AG08395 (cell line): ENCODE measurements at places on chromosomes 3 and 15.

GRCh38 chr3:67200618-67201017 lies 202.5 kb downstream of the KBTBD8 start:
- no peak for DNase-seq

- no peak for DNase-seq
These were observed 167.1 kb upstream of the PLSCR5 start for GRCh38 chr3:146772211-146772743.

DNA sequence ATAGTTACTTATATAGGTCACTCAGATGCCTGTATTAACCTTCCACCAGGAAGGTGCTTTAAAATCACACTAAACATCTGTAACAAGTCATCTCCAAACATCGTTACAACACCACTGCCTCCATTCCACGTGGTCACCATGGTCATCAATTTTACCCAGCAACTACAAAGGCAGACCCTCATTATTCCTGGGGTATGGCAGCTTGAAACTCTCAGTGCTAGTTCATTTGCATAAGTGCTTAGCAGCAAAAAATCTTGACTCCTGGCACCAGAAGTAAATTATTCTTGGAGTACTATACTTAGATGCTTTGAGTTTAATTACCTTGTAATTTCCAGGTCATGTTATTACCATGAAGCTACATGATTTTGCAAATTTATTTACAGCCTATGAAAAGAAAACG lies 250.6 kb downstream of the KBTBD8 start:
- no peak for DNase-seq

DNA sequence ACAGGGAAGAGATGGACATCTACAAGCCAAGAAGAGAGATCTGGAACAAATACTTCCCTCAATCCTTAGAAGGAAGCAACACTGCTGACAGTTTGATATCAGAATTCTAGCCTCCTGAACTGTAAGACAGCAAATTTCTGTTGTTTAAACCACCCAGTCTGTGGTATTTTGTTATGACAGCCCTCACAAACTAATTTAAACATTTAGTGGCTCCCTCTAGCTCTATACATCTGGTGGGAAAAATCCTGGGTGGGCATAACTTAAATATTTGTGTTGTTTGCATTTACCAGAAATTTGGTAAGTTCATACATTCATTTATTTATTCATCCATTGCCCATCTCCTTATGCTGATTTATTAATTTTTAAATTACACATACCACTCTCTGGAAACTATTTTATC lies 62.5 kb upstream of the GSK3B start:
- DNase-seq = no peak

DNA sequence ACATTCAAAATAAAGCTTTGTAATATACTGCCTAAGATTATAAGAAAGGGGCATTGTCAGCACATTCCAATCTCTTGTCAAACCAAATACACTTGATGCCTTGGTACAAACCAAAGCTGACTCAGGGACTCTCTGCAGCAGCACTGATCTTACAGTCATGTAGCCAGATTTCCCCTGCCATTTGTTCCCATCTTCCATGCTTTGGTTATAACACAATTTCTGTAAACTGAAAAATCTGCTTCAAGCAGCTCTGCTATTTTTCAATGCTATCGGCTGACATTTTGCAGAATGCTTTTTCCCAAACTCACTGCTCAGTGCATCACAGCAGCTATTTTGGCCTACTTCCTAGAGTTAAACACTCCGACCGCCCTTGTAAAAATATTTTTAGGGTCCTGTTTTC lies 18.2 kb downstream of the PLOD2 start:
- DNase-seq = peak; percentile 43

DNA sequence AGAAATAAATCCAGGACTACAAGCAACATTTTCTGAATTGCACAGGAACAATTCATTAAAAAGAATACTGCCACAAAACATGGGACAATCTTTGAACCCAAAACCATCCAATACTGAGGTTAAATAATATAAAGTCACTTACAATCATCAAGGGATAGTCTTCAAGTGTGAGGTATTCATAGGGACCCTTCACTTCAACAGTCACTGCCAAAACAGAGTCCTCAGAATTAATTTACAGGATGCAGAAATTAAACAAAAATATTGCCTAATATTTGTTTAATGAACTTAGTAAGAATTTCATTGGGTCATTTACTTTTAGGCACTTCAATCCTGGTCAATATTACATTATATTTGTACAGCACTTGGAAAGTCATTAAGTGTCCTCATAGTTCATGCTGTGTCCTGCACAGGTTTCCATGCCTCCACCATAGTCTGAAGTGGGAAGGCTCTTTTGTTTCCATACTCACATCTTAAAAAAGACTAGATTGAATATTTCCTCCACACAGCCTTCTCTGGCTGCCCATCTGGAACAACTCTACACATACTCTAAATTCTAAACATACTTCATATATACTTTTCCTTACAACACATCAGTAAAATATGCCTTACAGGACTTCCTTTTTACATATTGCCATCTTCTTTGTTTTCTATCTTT lies 31.6 kb upstream of the VPS39 start:
- no peak for DNase-seq

- peak; percentile 46 for DNase-seq
These were observed 17.5 kb upstream of the APEH start for GRCh38 chr3:49656541-49657112.

GRCh38 chr3:74631351-74632140 lies 17.1 kb upstream of the CNTN3 start:
- DNase-seq = no peak

- DNase-seq = no peak
These were observed 243.8 kb upstream of the TOPAZ1 start for GRCh38 chr3:43997788-43998369.

DNA sequence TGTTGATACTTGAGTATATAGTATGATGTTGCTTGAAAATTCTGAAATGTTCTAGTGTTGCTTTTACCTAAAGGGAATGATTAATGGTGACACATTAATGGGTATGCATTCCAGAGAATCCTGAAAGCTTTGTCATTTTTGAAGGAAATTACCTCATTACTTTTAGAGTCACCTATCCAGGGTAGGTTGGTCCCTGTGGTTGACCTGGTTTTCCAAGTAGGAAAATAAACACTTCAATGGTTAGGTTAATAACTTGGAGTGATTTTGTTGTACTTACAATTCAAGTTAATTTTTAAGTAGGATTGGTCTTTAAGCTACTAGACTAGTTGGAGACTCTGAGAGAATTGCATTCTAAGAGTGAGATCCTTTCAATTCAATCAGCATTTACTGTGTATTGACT lies 31.0 kb downstream of the MITF start:
- DNase-seq = no peak

GRCh38 chr3:99012051-99012450 lies 110.6 kb upstream of the DCBLD2 start:
- DNase-seq = no peak

GRCh38 chr3:160566499-160566898 lies 1.1 kb upstream of the KPNA4 start:
- DNase-seq = peak; percentile 10

GRCh38 chr3:188299068-188299467 lies 145.1 kb downstream of the LPP start:
- no peak for DNase-seq

DNA sequence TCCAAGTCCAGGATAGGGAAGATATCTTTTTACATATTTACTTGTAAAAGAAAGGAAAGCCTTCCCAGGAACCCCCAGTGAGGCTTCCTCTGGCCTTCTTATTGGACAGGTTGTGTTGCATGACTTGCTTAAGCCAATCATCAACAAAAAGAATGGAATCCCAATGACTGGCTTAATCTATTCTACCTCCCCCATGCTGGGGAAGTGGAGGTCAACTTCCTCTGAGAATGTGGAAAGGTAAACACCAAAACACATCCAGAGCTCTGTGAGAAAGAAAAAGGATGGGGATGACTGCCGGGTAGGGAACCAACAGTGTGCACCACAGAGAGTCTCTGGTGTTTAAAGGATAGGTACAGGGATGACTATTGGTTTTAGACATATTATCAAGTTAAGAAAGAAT lies 25.1 kb downstream of the TNIK start:
- no peak for DNase-seq

GRCh38 chr3:17753632-17753992 lies 11.2 kb upstream of the TBC1D5 start:
- no peak for DNase-seq

DNA sequence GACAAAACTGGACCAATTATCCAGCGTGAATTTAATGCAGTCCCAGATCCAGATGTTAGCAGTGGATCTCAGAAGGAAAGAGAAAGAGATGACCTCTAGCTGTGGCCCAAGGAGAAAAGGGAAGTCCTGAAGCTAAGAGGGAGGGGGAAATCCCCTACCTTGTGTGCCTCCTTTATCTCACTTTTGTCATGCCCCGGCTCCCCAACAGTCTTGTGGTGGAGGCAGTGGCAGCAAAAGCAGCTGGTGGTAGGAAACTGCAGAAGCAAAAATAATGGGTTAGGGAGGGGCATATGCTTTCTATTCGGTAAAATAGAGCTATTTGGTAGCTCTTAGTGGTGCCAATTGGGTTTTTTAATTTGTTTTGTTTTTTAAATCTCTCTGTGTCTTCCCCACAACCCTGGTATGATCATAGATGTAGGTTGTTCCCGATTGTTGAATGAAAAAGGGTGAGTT lies 56.5 kb downstream of the MCTP2 start:
- no peak for DNase-seq

- peak; percentile 67 for DNase-seq
These were observed 119.0 kb upstream of the RASGRP1 start for GRCh38 chr15:38683382-38684242.

- DNase-seq = no peak
These were observed 223.0 kb upstream of the DPH6 start for GRCh38 chr15:35768949-35769348.

GRCh38 chr3:210669-211068 lies 14.1 kb downstream of the CHL1 start:
- no peak for DNase-seq

DNA sequence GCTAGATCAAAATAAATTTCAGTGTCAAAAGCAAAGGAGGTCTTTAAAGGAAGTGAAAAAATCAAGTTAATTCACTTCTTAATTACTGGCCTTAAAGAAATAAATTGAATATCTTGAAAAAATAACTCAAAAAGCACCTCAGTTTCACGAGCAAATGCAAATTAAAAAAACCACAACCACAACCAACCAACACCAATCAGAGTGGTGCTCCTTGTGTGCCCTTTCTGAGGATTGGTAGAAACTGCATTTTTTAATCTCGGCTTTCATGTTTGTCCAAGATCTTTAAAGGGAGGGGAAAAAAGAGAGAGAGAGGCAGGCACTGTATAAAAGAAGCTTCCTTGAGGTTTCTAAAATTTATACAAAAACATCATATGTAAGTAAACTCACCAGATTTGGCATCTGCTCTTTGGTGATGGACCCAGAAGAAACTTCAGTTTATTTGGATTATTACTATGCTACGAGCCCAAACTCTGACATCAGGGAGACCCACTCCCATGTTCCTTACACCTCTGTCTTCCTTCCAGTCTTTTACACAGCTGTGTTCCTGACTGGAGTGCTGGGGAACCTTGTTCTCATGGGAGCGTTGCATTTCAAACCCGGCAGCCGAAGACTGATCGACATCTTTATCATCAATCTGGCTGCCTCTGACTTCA lies at the start of gene GPR15:
Gene GPR15 (plus strand): TSS at position 357 of the 653 bp plus-strand sequence. CDS start 56 bp downstream, at position 413.
- DNase-seq = no peak

DNA sequence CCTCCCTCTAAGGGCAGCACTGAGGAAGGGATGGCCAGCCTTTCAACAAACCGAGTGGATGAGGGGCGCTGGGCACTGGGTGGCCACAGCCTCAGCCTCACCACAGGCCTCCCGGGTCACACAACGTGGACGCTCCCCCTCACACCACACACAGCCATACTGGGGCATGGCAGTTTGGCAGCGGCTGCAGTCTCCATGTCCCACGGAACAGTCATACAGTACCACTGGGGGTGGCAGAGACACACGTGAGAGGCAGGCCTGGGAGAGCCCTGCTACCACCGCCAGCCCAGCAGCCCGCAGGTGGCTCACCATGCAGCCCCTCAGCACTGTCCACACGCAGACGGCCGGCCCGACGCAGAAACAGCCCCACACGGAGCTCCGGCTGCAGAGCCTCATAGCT lies 11.7 kb downstream of the PLXNB1 start:
- no peak for DNase-seq

DNA sequence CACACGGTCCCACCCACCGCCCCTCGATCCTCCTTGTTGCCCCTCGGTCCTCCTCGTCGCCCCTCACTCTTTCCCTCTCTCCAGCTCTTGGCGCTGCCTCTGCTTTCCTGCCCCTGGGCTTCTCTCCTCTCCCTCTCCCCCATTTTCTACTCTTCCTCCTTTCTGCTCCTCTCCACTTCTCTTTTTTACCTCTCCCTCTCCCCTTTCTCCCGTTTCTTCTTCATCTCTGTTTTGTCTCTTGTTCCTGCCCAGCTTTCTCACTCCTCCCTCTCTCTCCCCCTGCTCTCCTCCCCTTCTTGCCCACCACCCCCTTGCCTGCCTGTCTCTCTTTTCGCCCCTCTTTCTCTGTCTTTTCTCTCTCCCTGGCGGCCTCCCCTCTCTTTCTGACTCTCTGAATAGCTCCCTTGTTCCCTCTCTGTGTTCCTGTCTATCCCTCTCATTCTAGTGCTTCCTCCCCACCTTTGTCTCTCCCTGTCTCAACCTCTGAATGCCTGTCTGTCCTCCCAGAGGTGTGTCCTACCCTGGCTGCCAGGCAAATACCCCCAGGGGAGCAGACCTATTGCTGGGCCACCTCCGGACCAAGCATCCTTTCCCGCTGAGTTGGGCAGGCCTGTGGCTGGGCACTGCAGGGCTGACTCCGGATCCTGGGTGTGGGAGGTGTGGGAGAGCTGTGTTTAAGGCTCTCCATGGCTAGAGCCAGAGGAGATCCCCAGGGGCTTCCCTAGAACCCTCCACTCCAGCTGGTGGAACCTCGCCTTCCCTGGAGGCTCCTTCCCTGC lies 41.0 kb downstream of the EPHB3 start:
- no peak for DNase-seq

GRCh38 chr3:181683563-181683962 lies 28.2 kb upstream of the SOX2 start:
- DNase-seq = no peak

GRCh38 chr3:24446032-24446431 lies 48.6 kb downstream of the THRB start:
- no peak for DNase-seq

DNA sequence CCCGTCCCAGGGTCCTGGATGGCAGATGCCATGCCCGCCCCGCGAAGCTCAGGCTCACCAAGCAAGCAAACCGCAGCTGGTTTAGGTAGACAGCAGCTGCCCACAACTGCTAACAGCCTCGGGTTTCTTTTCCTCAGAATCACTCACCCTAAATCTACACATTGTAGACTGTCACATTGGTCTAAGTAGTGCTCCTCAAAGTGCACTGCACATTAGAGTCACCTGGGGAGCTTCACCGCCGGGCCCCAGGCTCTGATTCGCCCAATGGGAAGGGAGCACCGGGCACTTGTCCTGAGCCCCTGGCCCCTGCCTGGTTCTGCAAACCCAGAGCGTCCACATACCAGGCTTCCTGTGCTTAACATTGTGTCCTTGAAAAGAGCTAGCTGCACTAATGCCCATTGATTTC lies 752 bp downstream of the OCA2 start:
- no peak for DNase-seq

DNA sequence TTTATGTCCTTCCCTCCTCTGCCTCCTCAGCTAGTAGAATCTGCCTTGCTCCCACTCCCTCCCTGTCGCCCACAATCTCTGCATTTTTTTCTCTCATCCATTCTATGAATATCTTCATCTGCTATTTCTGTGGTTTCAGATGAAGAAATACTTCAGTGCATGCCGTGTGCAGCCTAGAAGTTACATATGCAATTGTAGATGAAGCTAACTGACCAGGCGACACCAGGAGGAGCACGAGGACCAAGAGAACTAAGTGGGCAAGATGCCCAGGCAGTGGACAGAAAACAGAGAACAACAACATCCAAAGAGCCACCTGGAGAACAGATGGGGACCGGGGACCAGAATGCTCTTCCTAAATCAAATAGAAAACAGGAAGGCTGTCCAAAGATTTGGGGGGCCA lies 121.4 kb upstream of the ATP11B start:
- DNase-seq = peak; percentile 16

GRCh38 chr3:173098959-173099358 lies 42.1 kb downstream of the SPATA16 start:
- no peak for DNase-seq
